SJSA1 (cell line): ENCODE measurements at places on chromosomes 13 and 19. TPM values are rescaled to one million over a fixed set of nuclear protein-coding genes. Genes with fewer than 3 reads are reported as not detected.

The GAMT gene
- 28.6 and 35.8 TPM in 2 replicates for total RNA-seq

The MISP3 gene
- 0.34 TPM in 1 of 2 replicates, not detected in the other for total RNA-seq

The ANKLE1 gene
- total RNA-seq, result 0.16 TPM in 1 of 2 replicates, not detected in the other

The PRR36 gene
- total RNA-seq, result not detected in 2 replicates

The ZNF540 gene
- 0.16 TPM in 1 of 2 replicates, not detected in the other for total RNA-seq

The BSPH1 gene
- total RNA-seq, result not detected in 2 replicates

The TSSK6 gene
- 0.69 and 0.74 TPM in 2 replicates for total RNA-seq

The TRPC4 gene
- total RNA-seq, result 0.61 and 0.63 TPM in 2 replicates

The CNN2 gene
- total RNA-seq, result 403 and 441 TPM in 2 replicates

The BRME1 gene
- total RNA-seq, result 0.21 TPM in 1 of 2 replicates, not detected in the other

The PRRG2 gene
- total RNA-seq, result not detected in 2 replicates

The CD33 gene
- total RNA-seq, result not detected in 2 replicates
